ENCODE measurements at places on chromosomes 12 and 14.

- peak; percentile 13 for DNase-seq
Observed at GRCh38 chr12:66813137-66813892, 134.4 kb upstream of the GRIP1 start.

DNA sequence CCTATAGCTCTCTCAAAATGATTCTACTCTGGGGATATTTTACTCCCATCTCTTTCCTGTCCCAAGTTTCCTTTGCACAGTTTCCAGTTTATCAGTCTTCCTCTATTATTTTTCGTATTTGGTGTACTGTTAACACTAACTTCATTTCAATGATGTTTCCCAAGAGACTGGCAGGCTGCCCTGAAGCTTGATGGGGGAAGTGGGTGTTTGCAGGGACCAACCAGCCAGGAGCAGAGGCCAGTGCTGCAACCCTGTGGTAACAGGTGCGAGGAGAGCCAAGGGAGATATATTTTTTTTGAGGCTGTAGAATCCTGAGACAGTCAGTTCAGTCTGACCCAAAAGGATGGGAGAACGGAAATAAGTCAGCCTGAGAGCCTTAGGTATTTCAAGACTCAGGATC is 11.8 kb upstream of the CEBPE start:
- no peak for DNase-seq

- DNase-seq = no peak
Observed at GRCh38 chr12:98211909-98212695, 303.3 kb upstream of the TMPO start.

- no peak for DNase-seq
Observed at GRCh38 chr12:123757561-123757960, 4.5 kb upstream of the DNAH10 start.

GRCh38 chr14:20680843-20681347 is 3.5 kb upstream of the RNASE4 start:
- DNase-seq = no peak

GRCh38 chr12:132559652-132560363 is 50.6 kb downstream of the LRCOL1 start:
- peak; percentile 64 for DNase-seq

All from HT-29 (cell line).